GM18507 (cell line): ENCODE measurements at places on chromosomes 7 and 10.

- DNase-seq = no peak
Observed at GRCh38 chr7:55546814-55547213, 25.5 kb downstream of the VOPP1 start.

DNA sequence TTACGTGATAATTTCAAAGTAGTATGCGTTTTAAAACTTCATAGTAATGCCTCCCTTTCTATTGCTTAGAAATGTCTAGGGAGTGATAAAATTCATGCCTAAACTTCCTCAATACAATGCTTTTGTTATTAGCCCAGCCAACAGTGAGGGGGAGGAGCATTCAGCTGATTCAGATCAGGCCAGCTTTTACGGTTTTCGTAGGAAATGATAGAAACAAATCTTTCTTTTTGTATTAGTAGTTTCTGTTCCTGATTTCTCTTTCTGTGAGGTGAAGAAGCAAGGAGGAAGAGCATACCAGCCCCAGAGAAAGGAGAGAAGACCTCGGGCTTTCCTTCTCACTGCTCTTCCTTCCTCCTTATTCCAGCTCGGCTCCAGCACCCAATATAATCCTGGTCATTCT, 35.2 kb upstream of the ITPRID1 start:
- DNase-seq = no peak

GRCh38 chr7:25597946-25598345, 369.7 kb upstream of the NPVF start:
- no peak for DNase-seq

DNA sequence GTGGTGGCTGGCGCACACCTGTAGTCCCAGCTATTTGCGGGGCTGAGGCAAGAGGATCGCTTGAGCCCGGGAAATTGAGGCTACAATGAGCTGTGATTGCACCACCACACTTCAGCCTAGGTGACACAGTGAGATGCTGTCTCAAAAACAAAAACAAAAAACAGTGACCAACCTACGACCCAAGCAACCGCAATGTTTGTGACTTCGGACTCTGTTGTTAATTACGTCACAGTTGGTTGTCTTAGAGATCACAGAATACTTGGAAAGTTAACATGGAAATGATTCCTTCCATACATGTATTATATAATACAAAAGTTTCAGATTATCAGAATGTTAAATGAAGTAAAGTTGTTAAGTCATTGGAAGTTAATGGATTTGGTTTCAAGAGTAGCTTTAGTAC, 106.2 kb downstream of the REEP3 start:
- DNase-seq = no peak

- DNase-seq = no peak
Observed at GRCh38 chr7:16357474-16357873, 63.9 kb downstream of the CRPPA start.

GRCh38 chr10:111762114-111762513, 421.5 kb downstream of the GPAM start:
- DNase-seq = no peak

DNA sequence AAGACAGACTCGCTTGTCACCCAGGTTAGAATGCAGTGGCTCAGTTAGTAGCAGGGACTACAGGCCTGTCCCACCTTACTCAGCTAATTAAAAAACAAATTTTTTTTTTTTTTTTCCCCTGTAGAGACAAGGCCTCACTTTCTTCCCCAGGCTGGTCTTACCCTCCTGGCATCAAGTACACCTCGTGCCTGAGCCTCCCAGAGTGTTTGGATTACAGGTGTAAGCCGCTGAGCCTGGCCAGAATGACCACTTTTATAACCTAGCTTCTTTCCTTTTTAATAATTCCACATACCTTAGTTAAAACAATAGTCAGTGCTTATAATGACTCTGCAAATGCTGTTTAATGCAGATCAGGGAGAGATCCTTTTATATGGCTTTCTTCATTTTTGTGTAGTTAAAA, 31.3 kb downstream of the RSBN1L start:
- DNase-seq = no peak

GRCh38 chr10:131591936-131592335, 280.4 kb upstream of the TCERG1L start:
- no peak for DNase-seq

DNA sequence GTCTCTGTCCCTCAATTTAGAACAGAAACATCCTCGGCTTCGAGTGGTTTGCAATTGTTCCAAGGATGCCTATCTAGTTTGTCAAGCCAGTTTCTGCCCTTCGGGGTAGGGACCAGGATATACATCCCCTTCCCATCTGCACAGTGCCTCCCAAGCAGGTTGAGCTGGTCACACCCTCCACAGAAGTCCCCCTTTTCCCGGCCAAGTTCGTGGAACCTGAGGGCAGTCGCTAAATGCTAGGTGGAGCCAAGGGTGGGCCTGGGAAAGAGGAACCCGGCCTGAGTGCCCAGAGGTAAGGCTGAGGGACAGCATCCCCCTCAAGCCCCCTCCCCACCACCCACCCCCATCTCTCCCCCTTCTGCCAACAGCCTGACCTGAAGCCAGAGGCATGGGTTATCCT, 62.4 kb upstream of the NANOS1 start:
- DNase-seq = no peak

- DNase-seq = no peak
Observed at GRCh38 chr7:47510192-47510591, 71.7 kb downstream of the TNS3 start.

DNA sequence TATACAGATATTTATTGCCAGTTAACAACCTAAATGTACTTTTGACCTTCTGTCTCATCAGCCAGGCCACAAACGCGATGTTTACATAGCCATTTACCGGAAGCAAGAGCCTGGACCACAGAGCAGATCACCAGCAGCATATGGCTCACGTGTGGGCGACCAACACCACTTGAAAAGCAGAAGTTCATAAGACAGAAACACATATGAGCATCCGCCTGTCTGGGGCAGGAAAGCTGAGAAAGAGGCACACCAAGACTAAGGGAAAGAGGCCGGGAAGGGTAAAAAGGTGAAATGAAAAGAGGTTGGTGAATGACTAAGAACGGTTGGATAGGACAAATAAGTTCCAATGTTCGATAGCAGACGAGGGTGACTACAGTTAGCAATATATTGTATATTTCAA, 1.3 kb downstream of the ABCB1 start:
- peak; percentile 38 for DNase-seq

DNA sequence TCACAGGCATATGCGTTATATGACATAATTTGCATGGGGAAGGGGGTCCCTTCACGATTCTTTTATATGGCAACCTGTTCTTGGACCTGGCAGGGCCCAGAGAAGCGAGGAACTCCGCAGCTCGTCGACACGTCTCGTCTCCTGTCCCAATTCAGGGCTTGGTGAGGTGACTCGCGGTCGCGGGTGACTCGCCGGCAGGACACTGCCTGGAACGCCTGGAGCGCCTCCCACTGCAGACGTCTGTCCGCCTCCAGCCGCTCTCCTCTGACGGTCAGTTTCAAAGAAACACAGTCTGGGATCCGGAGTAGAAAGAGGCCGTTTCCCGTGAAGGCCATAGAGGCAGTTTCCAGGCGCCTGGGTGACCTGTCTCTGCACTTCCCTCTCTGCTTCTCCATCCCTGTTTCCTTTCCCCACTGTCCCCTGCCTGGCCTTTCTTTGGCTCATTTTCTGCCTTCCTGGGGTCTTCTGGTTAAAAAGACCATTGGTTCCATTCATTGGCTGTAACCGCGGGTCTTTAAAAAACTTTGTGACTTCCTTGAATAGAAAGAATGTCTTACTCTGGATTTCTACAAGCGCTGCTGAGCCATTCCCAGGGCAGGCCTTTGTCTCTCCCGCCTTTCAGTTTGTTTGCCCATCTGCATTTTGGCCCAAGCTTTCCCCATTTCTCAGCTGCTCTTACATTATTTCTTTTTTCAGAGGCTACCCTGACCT, 1.2 kb downstream of the UPP1 start:
- DNase-seq = no peak

- no peak for DNase-seq
Observed at GRCh38 chr10:80075781-80076180, 2.7 kb upstream of the TMEM254 start.

DNA sequence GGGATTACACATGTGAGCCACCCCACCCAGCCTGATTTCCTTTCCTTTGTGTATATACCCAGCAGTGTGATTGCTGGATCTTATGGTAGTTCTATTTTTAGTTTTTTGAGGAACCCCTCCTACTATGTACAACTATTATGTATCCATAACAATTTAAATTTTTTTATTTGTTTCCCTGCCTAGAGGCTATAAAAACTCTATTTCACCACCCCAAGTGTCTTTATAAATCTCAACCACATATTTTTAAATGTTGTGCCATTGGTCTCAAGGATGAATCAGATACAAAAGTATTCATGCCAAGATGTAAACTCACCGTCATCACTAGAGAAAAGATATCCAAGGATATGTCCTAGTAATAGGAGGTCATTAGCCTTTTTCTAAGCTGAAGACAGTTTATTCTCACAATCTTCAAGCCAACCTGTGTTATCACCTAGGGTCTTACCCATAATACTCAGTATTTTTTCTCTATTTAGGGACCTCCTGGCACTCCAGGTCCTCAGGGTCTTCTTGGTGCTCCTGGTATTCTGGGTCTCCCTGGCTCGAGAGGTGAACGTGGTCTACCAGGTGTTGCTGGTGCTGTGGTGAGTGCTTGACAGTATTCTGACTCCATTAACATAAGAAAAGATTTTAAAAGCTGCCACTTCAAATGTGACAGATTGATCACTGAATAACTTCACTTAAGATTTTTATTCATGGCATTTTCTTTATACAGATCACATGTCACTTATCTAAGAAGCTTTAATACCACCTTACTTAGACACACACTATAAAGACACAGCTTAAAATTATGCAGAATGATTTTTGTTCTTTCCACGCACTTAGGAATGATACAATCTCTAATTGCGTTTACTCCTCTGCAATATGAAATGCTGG, 29.4 kb downstream of the COL1A2 start:
- no peak for DNase-seq

DNA sequence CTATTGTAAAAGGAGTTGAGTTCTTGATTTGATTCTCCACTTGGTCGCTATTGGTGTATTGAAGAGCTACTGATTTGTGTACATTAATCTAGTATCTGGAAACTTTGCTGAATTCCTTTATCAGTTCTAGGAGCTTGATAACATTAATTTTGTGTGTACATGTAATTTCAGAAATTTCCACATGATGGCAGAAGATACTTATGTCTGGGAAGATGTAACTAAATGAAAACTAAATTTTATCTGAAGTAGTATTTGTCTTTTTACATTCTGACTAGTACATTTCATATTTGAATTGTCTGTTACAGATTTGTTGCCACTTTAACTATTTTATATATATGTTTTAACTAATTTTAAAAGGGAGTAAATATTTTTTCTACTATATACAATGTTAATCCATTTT, 27.6 kb downstream of the SDHAF3 start:
- no peak for DNase-seq

DNA sequence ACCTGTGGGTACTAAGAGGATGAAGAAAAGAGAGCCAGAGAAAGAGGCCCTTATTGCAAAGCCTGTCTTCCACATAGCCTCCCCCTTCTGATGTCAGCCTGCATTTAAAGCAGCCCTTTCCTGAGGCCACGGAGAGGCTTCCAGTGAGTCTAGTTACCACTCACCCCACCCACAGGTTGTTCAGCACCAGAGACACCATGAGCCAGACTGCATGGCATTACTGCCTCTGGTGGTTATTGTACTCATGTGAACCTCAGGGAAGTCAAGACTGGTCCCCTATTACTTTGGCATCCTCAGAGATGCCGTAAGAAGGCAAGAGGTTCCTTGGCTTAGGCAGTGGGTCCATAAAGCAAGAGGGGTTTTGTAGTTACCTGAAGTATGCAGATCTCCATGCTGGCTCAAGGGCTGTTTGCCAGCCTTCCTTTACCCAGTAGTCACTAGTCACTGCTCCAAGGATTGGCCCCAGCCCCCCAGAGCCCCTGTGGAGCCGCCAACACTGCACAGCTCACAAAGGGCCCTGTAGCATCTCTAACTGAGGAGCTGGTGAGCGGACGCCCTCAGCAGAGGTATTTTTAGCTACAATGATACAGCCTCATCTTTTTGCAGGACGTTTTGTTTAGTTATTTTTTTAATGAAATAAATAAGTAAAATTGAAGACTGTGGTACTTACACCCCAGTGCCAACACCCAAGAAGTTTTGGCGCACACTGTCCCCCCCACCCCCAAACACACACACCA, 20.7 kb downstream of the LRRC4 start:
- no peak for DNase-seq

- DNase-seq = no peak
Observed at GRCh38 chr7:133301444-133301843, 48.6 kb downstream of the EXOC4 start.
